NCI-H1048 (cell line): ENCODE measurements at places on chromosomes 5 and 9.

- DNase-seq: no peak
Measured at GRCh38 chr5:135235551-135236227, 163.3 kb downstream of the MACROH2A1 start.

DNA sequence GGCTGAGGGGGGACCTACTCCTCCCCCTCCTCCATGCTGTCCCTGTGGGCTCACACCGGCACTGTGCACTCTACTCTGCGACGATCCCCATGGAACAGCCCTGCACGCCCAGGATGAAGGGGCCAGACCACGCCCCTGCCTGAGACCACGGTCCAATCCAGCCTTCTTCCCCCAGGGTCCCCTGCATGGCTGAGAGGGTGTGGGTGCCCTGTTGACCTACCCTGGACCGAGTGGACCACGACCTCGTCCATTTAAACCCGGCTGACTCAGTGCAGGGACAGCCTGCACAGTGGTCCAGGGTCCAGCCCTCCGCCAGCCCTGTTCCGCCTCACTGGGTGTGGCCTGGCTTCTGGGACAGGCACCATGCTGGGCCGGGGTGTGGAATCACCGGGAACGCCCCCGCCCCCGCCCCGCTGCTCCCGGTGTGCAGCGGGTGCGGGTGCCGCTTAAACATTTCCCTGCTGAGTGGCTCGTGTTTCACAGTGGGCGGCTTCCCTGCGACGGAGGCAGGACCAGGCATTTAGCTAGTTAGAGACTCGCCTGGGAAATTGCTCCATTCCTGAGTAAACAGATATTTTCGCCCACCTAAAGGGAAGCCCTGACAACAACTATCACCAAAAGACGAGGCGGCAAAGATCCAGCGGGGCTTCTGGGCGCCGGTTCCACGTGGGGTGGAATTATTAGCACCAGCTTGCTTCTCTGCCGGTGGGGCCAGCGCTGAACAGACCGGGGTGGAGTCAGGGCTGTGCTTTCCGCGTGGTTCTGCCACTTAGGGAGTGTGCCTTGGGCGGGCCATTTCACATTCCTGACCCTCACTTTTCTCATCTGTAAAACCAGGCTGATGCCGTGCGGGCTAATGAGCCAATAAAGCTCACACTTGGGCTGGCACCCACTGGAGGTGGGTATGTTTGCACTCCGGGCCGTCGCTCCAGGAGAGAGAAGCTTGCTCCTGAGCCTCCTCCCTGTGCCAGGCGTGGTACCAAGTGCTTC lies 22.6 kb downstream of the DBH start:
- no peak for DNase-seq

DNA sequence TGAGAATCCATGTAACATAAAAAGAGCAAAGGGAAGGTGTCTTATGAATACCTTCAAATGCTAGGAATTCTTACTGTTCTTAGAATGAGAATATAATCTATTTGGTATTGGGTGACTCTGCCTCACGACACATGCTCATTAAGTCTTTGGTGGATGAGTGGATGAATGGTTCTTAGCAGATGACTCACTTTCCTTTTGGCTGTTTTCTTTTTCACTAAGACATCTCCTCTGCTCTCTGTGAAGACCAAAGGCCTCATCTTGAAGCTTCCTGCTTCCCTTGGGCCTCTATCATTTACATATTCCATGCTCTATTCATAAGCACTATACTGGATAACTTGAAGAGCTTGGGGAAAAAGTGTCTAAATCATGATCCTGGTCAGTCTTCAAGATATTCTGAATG lies 468.1 kb downstream of the SPATA31D1 start:
- DNase-seq: no peak

GRCh38 chr5:92780057-92780456 lies 801.0 kb downstream of the NR2F1-AS1 start:
- no peak for DNase-seq

DNA sequence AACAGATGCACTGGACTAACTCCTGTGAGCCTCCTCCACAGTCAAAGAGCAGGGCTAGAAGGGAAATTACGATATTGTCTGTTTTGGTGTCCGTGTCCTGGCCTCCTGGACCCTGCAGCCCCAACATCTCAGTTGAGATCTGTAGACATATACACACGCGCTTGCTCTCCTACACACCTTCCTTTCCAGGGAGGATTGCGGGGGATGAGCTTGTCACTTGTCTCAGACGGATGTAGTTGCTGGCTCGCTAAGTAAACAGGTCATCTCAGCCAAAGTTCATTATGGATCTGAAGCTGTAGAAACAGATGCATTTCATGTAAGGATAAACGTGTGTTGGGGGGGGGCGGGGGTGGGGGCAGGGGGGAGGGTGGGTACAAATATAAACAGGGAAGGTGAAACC lies 549.3 kb downstream of the CCDC171 start:
- no peak for DNase-seq

- DNase-seq: no peak
Measured at GRCh38 chr9:137029058-137029936, 1.3 kb upstream of the ABCA2 start.

GRCh38 chr5:158857976-158858375 lies 241.7 kb downstream of the EBF1 start:
- no peak for DNase-seq

- no peak for DNase-seq
Measured at GRCh38 chr9:1231998-1232919, 182.1 kb downstream of the DMRT2 start.

DNA sequence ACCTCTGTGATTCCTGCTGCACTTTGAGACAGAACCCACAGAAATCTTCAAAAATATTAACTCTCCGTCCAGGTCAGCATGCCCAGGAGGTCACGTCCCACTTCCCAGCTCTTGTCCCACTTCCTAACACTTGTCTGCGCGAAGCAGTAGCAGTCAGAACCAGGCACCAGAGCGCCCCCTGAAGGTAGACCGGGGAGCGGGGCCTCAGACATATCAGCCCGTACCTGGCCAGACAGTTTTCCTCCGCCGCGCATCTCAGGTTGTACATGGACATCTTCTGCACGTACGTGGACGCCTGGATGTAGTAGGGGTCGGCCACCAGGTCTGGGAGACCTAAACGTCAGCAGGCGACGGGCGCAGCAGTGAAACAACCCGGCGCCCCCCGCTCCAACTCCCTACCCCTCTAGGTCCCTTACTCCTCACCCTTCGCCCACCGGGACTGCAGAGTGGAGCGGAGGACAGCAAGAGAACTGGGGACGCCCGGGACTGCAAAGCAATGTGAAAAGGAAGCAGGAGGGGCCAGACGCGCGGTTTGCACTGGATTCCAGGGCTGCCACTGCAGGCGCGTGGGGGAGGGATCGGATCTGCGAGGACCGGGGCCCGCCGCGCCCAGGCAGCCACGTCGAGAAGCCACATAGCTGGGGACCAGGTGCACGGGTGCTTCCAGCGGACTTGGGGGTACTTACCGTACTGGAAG lies 1.2 kb downstream of the LOX start:
- peak; percentile 70 for DNase-seq

GRCh38 chr9:93121316-93122241 lies 12.5 kb downstream of the NINJ1 start:
- DNase-seq: no peak

- no peak for DNase-seq
Measured at GRCh38 chr5:100418231-100418630, 116.9 kb upstream of the FAM174A start.

- no peak for DNase-seq
Measured at GRCh38 chr5:28408186-28408585, 1369.8 kb upstream of the CDH9 start.

DNA sequence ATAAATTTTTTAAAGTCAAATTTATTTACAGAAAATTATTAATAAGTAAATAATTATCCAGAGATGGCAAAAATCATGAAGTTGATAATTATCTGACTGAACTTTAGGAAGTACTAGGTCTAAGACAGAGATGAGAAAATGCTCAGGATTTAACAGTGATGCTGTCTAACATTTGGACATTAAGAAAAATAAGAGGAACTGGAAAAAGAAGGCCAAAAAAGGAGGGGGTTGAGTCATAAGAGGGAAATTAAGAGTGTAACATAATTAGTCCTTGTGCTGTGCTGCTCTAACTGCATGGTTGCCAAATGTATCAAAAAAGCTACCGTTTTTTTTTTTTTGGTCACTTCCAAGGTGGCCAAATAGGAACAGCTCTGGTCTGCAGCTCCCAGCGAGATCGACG lies 35.4 kb upstream of the TUT7 start:
- no peak for DNase-seq

- no peak for DNase-seq
Measured at GRCh38 chr5:132733499-132734148, 3.7 kb downstream of the KIF3A start.

- no peak for DNase-seq
Measured at GRCh38 chr5:87008751-87009560, 258.7 kb upstream of the RASA1 start.

DNA sequence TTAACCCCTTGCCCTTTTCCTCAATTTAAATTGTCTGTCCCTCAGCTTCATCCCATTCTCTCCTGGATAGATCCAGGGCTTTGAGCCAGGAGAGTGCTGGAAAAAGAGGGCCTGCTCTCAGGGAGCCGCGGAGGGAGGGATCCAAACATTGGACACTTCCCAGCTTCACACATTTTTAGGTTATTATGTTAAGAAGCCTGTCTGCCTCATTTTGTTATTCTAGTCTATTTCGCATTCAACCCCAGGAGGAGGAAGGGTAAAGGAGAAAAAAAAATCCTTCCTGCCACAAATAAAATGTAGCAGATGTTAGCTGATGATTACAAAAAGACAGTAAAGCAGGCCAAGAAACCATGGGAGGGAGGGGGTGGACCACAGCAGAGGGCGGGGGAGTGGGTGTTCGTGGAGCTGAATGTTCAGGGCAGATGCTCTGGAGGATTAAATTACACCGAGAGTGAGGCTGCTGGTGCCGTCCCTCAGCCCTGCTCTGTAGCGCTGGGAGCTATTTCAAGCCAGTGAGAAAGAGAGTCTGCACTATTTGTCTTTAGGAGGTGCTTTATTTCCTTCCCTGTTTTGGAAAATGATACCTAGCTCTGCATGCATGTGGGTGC lies 60.6 kb upstream of the ZFR start:
- DNase-seq: no peak

DNA sequence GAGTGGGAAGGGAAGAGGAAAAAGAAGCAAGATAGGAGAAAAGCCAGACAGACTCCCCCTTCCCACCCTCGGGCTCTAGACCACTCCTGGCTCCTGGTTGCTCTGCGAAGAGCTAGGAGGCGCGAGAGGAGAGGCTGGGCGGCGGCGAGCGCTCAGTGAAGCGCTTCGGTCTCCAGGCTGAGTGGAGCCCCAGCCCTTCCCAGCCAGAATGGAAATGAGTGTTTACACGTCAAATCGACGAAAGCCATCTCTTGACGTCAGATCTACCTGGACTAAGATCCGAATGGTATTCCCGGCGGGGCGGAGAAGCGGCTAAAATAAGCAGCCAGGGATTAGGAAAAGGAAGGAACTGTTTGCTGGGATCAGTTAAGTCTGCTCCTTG lies at the start of gene PCSK1:
Gene PCSK1 (minus strand): TSS at position 183 of the 382 bp plus-strand sequence. CDS start 206 bp downstream, outside the sequence.
- DNase-seq: no peak
